ENCODE measurements at places on chromosomes 4 and X.

- peak; percentile 18 for DNase-seq
Measured at GRCh38 chr4:125283707-125284279, 31.0 kb upstream of the FAT4 start.

DNA sequence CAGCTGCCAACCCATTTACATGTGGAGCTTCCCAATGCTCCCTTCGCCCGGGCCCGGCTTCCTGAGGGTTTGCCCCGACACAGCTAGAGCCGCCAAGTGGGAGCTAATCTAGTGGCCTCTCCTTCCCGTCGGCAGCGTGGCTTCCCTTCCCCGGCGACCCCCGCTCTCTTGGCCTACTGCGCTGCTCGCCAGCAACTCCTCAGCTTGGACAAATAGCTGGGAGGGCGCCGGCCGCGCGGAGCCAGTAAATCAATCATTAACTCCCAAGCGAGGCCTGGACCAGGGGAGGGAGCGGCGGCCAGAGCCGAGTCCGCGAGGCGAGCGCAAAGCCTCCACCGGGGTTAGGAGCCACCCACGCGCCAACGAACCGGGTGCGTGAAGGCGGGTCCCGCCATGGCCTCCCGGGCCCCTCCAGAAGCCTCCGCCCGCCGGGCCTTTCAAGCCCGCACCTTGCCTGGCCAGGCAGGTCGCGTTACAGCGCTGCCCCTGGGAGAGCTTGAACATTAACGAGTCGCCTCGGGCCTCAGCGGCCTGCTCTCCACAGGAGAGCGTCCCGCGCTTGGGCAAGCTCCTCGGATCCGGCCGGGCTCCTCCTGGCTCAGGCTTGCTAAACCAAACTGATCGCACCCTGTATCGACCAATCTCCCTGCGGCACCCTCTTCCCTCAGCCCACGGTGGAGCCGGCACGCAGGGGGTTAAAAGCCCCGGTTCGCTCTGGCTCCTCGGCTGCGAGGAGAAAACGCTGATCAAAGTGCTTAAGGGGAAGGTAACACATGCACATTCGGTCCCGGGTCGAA, 10.6 kb upstream of the BCOR start:
- DNase-seq: no peak

DNA sequence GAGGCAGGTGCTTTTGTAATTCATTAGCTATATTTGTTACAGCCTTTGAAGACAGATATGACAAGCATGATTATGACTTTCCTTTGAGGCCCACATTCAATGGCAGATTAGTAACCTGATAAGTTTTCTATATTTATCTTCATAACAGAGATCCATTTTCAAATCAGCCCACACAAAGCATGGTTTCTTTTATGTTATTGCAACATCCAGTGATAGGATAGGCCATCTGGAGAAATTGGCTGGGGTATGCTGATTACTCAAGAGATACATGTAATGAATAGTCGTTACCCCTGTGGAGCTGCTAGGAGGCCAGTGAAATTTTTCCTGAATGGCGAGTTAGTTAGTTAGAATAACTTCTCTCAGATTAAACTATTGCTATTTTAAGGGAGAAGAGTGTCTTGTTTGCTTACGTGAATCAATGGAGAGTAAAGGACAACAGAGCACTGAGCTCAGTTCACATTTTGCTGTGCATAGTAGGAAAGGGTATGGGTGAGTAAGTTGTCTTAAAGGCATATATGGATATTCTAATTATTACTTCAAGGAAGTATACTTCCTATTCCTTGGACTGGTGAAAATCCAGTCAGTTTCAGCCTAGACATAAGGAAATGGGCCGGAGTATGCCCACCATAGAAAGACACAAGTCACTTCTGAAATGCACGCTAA, 79.2 kb upstream of the DKK2 start:
- DNase-seq: no peak

DNA sequence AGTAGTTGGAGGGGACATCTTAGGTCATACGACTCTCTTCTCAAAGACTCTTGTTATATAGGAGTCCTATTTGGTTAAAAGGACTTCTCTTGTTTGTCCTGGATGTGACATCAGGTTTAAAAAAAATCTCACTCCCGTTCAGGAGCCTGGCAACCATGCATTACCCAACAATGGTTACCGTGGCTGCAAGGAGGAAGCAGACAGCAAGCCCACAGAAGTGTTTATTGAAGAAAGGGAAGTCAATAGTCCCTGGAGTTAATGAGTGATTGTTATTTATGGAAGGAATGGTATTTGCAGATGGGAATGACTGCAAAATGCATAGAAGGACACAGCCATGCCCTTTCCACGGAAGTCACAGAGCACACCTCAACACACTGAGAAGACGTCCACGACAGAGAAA, 75.9 kb upstream of the ENPP6 start:
- no peak for DNase-seq

DNA sequence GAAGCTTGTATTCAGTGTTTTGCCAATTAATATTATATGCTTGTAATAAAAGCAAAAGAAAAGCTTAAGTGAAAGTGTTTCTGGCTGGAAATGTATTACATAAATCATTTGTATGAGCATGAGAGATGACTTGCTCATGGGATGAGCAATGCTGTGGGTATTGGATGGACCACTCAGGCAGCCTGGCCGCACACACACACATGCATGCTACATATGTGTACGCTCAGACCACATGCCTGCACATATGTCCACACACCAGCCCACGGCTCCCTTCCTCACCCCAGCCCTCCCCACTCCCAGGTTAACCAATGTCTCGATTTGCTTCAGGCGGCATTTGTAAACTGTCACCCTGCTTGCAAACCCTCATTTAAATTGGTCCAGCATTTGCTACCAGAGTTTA, 55.9 kb downstream of the CPLX1 start:
- no peak for DNase-seq

GRCh38 chr4:33425936-33426335, 2705.8 kb downstream of the PCDH7 start:
- no peak for DNase-seq

DNA sequence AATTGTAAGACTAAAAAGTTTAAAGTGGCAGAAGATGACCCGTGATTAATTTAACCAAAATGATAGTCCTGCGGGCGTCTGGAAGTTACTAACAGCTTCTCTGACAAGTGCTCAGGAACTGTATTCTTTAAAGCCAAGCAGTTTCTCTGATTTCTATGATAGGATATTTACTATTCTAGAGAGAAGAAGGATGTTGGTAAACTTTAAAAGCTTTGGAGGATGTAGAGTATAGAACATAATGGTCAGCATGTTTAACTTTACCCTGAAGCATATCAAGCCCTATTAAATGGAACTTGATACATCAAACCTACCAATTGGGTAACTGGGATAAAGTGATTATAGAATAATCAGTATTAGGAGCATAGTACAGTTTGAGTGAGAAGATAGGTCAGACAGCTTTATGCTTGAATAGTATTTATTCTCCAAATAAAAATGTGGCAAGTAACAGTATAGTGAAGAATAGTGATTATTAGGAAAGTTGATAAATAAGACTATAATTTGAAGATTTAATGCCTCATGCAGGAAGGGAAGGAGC, 1.8 kb downstream of the STIM2 start:
- DNase-seq: no peak

DNA sequence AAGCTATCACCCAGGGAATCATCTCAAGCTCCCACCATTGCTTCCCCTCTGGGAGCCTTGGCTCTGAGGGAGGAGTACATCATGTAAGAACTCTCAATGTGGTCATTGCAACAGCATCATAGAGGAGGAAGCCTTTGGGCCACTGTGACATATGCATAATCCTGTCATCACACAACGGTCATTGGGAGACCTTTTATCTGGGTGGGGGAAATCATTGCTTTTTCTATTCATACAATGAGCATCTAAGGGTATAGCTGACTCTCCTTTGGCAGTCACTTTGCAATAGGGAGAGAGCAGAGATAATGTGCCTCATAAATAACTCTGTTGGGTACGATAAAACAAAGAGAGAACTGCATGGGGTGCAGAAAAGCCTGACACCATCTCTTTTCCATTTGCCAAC, 155.2 kb upstream of the KCNIP4 start:
- DNase-seq: no peak

- DNase-seq: no peak
Measured at GRCh38 chrX:52265713-52266112, 81.0 kb downstream of the MAGED4 start.

GRCh38 chr4:77699731-77700210, 94.2 kb downstream of the CXCL13 start:
- no peak for DNase-seq

- DNase-seq: no peak
Measured at GRCh38 chrX:10482261-10482660, 138.1 kb downstream of the MID1 start.

- no peak for DNase-seq
Measured at GRCh38 chr4:26839534-26839951, 21.1 kb upstream of the STIM2 start.

DNA sequence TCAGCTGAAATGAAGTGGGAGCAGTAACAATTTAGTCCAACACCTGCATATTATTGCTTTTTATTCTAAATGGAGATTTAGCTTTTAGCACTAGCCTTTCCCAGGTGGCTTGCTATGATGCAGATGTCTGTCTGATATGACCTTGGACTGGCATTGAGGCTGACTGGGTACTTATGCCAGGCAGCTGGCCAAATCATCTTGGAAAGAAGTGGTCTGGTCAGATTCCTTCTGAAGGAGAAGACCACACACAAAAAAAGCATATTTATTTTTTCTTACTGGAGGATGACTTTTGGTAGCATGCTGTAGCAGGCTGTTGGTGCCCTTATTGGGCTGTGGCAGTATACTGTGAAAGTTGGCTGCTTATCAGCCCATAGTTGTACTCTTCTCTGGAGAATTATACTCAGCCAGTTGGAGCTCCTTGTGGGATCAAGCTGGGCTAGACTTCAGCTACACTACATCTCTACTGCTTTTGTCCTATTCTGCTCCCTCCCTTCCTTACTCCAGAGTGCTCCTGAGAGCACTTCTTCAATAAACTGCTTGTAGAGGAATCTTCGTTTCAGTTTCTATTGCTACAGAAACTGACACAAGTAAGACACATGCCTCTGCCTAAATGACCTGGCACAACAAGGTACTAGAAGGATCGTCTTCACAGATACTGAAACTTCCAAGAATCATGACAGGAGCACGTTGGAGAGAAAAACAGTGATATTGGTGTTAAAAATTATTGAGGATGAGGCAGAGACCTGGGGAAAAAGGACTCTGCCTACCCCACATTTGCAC, 196.8 kb upstream of the RPS6KA3 start:
- DNase-seq: no peak

GRCh38 chr4:184396570-184397515, 77.5 kb downstream of the IRF2 start:
- DNase-seq: no peak

GRCh38 chr4:123350191-123350544, 46.4 kb upstream of the SPRY1 start:
- DNase-seq: peak; percentile 65

GRCh38 chr4:21012851-21013331, 312.6 kb downstream of the PACRGL start:
- no peak for DNase-seq

- no peak for DNase-seq
Measured at GRCh38 chr4:114905017-114905416, 208.4 kb downstream of the NDST4 start.

- no peak for DNase-seq
Measured at GRCh38 chr4:112196461-112196860, 35.1 kb upstream of the AP1AR start.

DNA sequence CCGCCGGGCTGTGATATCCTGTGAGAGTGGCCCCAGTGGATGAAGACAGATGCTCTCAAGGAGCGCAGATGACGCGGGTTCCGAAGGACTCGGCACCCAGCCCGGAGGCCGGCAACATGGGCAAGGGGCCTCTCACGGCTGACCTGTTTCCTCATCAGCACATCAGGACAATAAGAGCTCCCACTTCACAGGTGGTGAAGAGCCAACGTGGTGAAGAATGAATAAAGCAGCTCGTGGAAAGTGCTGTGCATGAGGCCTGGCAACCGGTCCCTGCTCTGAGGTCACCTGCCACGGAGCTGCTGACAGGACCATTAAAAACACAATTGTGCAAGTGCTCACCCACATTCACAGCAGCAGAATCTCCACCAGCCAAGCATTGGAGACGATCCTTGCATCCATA, 22.9 kb downstream of the ABLIM2 start:
- DNase-seq: no peak

GRCh38 chr4:95190751-95191436, 357.9 kb downstream of the UNC5C start:
- peak; percentile 40 for DNase-seq

- no peak for DNase-seq
Measured at GRCh38 chr4:152072001-152072485, 311.2 kb upstream of the GATB start.
